OCI-M1 (cell line): ENCODE measurements at places on chromosomes 5 and 9.

DNA sequence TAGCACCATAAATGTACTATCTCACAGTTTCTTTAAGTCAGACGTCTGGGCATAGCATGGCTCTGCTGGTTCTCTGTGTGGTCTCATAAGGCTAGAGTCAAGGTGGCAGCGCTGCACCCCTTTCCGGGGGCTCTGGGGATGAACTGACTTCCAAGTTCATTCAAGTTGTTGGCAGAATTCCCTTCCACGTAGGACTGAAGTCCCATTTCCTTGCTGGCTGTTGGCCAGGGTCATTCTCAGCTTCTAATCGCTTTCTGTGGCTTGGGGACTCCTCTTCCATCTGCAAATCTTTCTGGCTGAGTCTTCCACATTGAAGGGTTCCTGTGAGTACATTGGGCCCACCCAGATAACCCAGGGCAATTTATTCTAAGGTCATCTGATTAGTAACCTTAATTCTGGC, 211.0 kb downstream of the AGTPBP1 start:
- no peak for DNase-seq

DNA sequence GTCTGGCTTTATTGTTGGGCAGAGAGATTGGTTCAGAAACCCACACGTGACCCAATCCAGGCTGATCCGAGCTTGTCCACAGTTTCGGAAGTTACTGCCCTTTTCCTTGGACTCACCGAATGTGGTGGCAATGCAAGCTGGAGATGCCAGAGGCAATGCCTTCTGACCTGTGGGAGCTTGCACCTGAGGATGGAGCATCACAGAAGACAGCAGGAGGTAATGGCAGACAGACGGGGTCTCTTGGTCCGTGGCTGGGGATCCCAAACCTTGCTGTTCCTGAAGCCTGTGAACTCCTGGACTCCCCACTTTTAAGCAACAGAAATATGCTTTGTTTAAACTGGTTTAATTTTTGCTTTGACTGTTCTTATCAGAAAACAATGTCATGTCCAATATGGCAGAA, 265.2 kb upstream of the IRX1 start:
- no peak for DNase-seq

DNA sequence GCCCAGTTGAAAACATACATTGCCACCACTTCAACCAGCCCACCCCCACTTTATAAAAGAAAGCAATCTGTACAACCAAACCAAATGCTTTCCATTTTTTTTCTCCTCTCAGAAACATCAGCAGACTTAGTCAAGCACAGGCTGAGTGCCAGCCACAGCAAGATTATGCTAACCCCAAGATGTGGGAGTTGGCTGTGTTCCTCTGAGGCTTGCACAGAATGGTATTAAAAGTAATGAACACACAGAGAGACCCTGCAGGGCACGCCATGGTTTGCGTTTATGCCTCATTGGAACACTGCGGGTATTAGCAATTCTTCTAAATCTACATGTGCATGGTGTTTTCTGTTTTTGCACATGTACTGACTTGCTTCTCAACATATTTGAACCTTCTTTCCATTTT, 419.9 kb upstream of the GRAMD2B start:
- no peak for DNase-seq

- no peak for DNase-seq
Observed at GRCh38 chr5:143574236-143574635, 170.8 kb upstream of the NR3C1 start.

GRCh38 chr9:78121488-78121887, 89.9 kb upstream of the GNAQ start:
- DNase-seq = peak; percentile 87

DNA sequence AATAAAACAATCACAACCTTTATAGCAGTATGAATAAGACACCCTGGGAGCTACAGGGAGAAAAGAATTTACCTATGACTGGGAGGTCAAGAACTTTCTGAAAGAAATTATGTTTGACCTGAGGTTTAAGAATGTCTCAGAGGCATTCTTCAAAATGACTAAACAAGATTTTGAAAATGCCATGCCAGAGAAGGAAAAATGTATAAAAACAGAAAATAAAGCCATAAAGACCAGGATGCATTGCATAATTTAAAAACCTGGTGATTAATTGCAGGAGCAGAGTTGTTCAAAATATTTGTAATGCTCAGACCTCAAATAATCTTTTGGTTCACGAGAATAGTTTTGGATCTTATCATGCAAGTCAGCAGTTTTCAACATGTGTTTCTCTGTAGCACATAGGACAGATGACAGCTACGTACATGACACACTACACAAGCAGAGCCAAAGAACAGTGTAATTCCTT, 954.7 kb upstream of the ARRDC3 start:
- DNase-seq = no peak

- no peak for DNase-seq
Observed at GRCh38 chr5:13359344-13359743, 585.1 kb downstream of the DNAH5 start.

DNA sequence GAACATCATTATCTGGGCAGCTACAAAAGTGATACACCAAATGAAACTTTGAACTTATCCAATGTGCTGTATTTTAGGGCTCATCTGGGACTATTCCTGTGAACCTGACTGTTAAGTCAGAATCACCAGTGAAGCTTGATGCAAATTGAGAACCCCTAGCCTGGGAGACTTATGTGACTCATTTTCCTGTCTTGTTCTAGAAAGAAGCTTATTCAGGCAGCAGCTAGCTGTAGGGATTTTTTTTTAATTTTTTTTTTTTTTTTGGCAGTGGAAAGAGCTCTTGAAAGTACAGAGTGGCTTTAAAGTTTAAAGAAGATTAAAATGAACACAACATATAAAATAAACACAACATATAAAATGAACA, 81.1 kb upstream of the TNFAIP8 start:
- DNase-seq = no peak

GRCh38 chr9:132864691-132865090, 13.4 kb downstream of the AK8 start:
- no peak for DNase-seq

- DNase-seq = peak; percentile 53
Observed at GRCh38 chr5:132363431-132364112, 5.9 kb upstream of the SLC22A5 start.

GRCh38 chr5:144232285-144232684, 61.6 kb downstream of the KCTD16 start:
- DNase-seq = no peak

GRCh38 chr5:142769251-142769792, 855 bp upstream of the ARHGAP26 start:
- peak; percentile 46 for DNase-seq

GRCh38 chr9:5628530-5629311, at the start of gene RIC1:
Gene RIC1 (plus strand): TSS chr9:5629107. CDS start chr9:5629310, 203 bp downstream.
- DNase-seq = peak; percentile 100

- no peak for DNase-seq
Observed at GRCh38 chr9:68697851-68698250, 7.2 kb upstream of the PIP5K1B start.

GRCh38 chr9:14136646-14137370, 177.1 kb downstream of the NFIB start:
- DNase-seq = no peak

GRCh38 chr9:136277746-136278145, 26.1 kb downstream of the CCDC187 start:
- DNase-seq = no peak

- DNase-seq = no peak
Observed at GRCh38 chr5:145989428-145989827, 53.0 kb downstream of the SH3RF2 start.

GRCh38 chr5:138025285-138025684, 7.6 kb downstream of the FAM13B start:
- DNase-seq = no peak

DNA sequence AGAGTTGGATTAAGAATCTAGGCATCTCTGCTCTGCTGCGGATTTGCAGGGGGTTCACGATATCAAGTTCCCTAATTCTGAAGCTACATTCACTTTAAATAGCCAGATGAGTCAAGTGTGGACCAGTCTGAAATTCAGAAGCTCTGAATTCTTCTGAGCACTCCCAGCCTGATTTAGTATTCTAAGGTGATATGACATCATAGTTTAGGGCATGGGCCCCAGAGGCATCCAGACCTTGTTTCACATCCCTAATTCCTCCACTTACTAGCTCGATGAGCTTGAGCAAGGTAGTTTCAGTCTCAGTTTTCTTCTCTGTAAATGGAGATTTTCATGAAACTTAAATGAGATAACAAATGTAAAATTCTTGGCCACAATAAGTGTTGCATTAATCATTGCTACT, 65.2 kb downstream of the TMEM167A start:
- no peak for DNase-seq

DNA sequence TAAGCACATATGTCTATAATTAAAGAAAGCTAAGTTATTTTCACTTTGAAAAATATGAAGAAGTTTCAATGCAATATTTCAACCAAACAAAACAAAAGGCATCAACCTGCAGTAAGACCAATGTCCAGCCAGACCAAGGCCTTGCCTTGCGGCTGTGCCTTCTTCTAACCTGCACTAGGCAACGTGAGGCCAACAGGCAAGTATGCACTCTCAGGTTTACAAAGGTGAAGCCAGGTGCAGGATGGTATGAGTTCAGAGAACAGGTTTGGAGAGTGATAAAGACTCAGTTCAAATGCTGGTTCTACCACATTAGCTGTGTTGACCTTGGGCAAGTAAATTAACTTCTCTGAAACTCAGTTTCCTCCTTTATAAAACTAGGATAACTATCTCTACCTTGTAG, 79.3 kb downstream of the KLHL3 start:
- no peak for DNase-seq

- no peak for DNase-seq
Observed at GRCh38 chr5:33659526-33660169, 218.9 kb downstream of the TARS1 start.

- no peak for DNase-seq
Observed at GRCh38 chr9:7117676-7118561, 360.1 kb downstream of the KDM4C start.

DNA sequence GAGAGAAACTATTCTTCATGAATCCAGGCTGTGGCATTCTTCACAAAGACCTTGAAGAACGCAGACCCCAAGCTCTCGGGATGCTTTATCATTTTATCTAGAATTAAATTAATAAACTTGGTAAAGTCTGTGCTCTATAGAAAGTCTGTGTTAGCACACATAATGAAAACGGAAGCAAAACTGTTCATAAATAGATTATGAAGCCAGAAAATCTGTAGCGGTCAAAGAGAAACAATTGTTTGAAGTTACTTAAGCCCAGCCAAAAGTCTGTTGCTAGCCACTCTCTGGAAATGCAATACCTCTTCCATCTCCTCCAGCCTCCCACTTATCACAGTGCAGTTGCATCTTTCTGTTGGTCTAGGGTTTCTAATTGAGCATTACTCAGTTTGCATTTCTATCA, 375.9 kb downstream of the KIF4B start:
- no peak for DNase-seq

GRCh38 chr9:133772581-133772980, 34.4 kb upstream of the SARDH start:
- no peak for DNase-seq

GRCh38 chr5:83009408-83009807, 67.8 kb downstream of the TMEM167A start:
- DNase-seq = no peak

GRCh38 chr5:15646371-15646770, 146.4 kb downstream of the FBXL7 start:
- DNase-seq = no peak

DNA sequence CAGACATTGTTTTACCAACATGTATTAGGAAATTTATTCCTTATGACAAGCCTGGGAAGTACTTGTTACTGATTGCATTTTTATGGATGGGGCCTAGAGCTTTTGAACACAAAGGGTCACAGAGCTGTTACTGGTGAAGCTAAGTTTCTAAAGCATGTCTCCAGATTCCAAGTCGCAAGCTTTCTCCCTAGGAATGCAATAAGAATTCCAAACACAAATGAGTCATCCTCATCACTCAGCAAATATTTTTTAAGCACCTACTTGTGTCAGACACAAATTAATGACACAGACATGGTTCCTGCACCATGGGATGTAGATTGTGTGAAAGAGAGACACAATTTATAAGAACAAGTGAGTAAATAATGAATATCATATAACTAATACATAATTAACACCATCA, 11.0 kb upstream of the SH3RF2 start:
- no peak for DNase-seq

DNA sequence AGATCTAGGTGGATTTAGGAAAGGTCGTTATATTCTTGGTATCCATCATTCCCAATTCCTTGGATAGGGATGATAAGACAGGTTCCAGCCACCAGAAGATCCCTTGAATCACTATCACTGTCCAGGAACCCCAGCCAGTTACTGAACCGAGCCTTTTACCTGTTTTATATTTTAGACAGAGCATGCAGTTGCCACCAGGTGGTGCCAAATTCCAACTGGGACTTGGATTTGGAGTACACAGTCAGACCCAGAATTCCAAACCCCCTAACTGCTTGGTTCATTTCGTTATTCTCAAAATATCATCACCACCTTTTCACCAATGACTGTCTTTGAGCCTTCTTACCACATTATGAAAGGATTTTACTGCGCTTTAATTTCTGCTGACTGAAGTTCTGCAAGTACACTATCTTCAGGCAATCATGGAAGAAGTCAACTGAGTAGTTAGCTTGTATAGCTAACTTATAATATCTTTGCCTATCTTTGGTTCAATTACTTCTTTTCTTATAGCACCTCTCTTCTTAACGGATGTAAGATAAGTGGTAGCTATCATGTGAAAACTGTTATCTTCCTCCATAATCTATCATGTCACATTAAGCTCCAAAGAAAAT, 191.8 kb downstream of the PRR16 start:
- DNase-seq = peak; percentile 14

DNA sequence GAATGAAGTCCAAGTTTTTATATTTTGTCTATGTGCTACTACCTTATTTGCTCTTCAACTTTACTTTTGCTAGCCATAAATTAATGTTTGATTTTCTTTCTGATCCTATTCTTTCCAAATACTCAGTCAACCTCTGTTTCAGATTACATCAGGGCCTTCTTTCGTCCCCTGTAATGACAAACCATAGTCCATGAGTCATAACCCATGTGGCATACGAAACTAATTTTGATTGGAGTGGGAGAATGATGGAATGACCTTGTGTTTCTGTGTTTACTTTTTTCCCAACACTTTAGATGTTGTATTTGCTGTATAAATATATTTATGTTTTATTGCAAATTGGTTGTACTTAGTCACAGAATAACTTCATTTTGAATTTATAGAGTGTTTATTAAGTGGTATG, 1043.1 kb downstream of the DTWD2 start:
- no peak for DNase-seq

GRCh38 chr9:131657456-131657855, 82.4 kb downstream of the RAPGEF1 start:
- no peak for DNase-seq

DNA sequence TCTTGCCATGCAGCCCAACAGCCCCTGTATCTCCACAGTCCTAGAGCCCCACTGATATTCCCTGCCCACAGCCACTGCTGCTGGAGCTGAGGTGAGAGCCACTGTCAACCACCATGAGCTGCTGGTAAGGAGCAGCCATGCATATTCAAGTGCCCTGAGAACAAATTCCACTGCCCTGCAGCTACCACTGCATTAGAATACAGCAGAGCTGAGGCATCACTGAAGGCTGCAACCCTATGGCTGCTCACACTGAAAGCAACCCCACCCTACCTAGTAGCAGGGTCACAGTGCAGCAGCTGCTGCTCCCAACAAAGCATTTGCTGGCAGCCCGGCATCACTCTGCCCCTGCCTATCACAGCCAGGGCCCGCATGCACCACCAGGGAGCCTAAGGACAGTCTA, 68.6 kb downstream of the SKIC3 start:
- no peak for DNase-seq
